Body of pancreas (tissue), 4 donors: ENCODE measurements at places on chromosomes 11 and 22.
A peak's percentile ranks its signal among the peaks of the same experiment; 100 is the strongest.

GRCh38 chr22:22144858-22145257 lies 99.7 kb upstream of the VPREB1 start:
- no peak for DNase-seq

DNA sequence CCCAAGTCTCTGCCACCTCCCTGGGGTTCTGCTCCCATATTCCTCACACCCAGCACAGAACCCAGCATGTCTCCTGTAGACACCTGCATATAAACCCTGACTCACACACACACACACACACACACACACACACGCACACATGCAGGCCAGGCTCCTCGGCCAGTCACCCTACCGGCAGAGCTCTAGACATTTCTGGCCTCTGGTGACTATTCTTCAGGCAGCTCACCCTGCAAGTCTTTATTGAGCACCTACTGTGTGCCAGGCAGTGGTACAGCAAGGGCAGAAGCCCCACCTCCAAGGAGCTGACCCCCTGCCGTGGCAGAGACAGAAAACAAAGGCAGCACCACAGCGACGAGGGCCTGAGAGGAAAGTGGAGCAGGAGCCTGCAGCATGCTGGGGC lies 50.3 kb downstream of the CDKN1C start:
- DNase-seq, result no peak

DNA sequence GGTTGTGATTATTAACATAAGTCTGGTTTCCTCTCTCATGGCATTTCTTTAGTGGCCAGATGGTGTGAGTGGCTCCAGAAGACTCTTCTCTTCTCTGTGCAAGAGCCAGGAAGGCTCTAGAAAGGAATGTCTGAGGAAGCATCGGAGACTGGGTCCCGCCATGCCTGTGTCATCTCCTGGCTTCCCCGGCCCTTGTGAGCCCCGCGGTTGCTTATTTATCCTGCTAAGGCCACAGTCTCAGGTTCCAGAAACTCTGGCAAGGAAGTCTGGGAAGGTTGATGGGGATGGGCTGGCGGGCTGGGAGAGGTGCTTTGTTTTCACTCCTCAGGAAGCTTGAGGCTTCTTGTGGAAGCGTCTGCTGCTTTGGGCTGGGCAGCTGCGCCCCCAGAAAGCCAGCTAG lies 18.9 kb downstream of the BCR start:
- DNase-seq, result no peak

- DNase-seq, result peak; percentile 86
These were observed 13.1 kb downstream of the USP2 start for GRCh38 chr11:119368121-119369034.

DNA sequence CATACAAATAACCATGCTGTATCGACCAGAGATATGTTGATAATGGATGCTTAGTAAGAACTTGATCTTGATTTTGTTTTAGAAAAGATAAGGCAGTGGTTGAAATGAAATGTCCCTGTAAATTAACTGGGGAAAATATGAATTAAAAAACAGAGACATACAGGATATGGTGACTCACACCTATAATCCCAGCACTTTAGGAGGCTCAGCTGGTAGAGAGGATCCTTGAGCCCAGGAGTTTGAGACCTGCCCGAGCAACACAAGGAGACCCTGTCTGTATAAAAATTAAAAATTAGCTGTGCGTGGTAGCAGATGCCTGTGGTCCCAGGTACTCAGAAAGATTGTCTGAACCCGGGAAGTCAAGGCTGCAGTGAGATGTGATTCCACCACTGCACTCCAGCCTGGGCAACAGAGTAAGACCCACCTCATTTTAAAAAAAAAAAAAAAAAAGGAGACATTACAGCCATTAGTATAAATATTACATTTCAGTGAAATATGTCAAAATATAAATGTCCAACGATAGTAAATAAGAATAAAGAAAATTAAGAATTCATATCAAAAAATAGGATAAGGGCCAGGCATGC lies 4.6 kb downstream of the PICALM start:
- no peak for DNase-seq

GRCh38 chr22:47787501-47788227 lies 1025.2 kb downstream of the TBC1D22A start:
- DNase-seq, result no peak

DNA sequence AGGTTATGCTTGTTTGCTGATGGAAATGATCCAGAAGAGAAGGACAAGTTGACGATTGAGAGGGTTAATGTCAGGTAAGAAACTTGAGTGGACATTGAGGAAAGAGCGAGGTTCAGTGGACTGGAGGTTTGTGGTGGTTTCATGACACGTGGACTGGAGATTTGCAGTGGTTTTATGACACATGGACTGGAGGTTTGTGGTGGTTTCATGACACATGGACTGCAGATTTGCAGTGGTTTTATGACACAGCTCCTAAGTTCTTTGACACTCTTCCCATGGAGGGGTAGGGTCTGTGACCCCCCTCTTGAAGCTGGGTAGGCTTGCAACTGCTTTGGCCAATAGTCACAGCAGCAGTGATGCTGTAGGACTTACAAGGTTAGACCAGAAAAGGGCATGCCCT lies 5.4 kb upstream of the MAPK8IP2 start:
- no peak for DNase-seq
